Activated CD4-positive, alpha-beta T cell treated with anti-CD3 and anti-CD28 coated beads for 36 hours (primary cell): ENCODE measurements at places on chromosomes 1 and 21. TPM values are rescaled to one million over a fixed set of nuclear protein-coding genes. Genes with fewer than 3 reads are reported as not detected.

DNA sequence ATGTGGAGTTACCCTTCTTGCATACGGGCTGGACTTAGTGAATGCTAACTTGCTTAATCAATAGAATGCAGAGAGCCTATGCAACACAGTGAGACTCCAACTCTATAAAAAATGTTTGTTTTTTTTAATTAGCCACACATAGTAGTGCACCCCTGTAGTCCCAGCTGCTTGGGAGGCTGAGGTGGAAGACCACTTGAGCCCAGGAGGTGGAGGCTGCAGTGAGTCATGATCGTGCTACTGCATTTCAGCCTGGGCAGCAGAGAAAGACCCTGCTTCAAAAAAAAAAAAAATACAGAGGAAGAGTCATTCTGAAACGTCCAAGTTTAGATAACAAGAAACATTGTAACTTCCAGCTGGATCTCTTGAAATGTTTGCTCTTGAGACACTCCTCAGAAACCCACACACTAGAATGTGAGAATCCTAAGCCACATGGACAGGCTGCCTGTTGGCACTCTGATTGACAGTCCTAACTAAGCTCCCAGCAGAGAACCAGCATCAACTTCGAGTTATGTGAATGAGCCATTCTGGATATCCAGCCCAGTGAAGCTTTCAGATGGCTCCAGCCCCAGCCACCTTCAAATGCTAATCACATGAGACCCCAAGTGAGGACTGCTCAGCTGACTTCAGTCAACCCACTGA, 20.0 kb upstream of the CAP1 start:
- DNase-seq = no peak

- no peak for DNase-seq
Measured at GRCh38 chr1:232624546-232625281, 5.2 kb downstream of the SIPA1L2 start.

ARL8A gene
- total RNA-seq = 51.7 TPM

- no peak for DNase-seq
Measured at GRCh38 chr1:184622136-184622823, 132.4 kb downstream of the EDEM3 start.

- DNase-seq = no peak
Measured at GRCh38 chr1:204983136-204983535, 59.9 kb upstream of the CNTN2 start.

SUSD4 gene
- 2.2 TPM for total RNA-seq

GABRD gene
- total RNA-seq = not detected

CHIA gene
- not detected for total RNA-seq

AUNIP gene
- total RNA-seq = 12.9 TPM
